ENCODE measurements at places on chromosomes 12 and 14.

GRCh38 chr12:9991876-9992275, 7.0 kb downstream of the CLEC1B start:
- DNase-seq, result no peak

GRCh38 chr12:67764946-67765619, 116.5 kb downstream of the DYRK2 start:
- DNase-seq, result no peak

GRCh38 chr12:32053881-32054624, 52.6 kb upstream of the BICD1 start:
- DNase-seq, result no peak

DNA sequence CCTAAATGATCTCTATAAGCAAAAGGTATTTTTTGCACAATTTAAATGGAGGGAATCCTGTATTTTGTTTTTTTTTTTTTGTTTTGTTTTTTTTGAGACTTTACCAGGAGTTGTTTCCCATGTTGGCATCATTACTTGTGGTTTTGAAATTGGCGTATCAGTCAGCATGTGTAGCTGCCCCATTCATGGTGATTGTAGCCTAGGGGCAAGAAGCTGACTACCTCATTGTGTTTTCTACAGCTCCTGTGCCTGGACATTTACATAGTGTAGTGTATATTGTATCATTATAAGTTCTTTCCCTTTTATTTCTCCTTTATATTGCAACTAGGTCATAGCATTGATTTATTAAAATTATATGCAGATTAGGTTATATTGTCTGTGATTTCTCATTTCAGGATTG, 24.5 kb downstream of the SAMD4A start:
- DNase-seq, result no peak

DNA sequence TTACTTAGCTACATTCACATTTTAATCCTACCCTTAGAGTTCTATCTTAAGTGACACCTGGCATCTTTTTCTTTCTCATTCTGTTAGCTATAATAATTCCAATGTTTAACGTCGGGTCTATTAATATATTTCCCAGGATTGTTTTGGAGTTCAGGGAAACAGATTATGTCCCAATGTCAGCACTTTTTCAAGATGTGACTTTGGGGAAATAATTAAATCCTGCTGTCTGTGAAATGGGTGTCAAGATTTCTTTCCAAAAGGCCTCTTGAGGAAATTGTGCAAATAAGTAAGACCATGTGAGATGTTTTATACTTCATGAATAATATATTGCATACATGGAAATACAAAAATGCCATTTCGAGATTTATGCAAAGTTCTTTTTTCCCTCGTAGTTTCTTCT, 887.6 kb upstream of the SEL1L start:
- no peak for DNase-seq

DNA sequence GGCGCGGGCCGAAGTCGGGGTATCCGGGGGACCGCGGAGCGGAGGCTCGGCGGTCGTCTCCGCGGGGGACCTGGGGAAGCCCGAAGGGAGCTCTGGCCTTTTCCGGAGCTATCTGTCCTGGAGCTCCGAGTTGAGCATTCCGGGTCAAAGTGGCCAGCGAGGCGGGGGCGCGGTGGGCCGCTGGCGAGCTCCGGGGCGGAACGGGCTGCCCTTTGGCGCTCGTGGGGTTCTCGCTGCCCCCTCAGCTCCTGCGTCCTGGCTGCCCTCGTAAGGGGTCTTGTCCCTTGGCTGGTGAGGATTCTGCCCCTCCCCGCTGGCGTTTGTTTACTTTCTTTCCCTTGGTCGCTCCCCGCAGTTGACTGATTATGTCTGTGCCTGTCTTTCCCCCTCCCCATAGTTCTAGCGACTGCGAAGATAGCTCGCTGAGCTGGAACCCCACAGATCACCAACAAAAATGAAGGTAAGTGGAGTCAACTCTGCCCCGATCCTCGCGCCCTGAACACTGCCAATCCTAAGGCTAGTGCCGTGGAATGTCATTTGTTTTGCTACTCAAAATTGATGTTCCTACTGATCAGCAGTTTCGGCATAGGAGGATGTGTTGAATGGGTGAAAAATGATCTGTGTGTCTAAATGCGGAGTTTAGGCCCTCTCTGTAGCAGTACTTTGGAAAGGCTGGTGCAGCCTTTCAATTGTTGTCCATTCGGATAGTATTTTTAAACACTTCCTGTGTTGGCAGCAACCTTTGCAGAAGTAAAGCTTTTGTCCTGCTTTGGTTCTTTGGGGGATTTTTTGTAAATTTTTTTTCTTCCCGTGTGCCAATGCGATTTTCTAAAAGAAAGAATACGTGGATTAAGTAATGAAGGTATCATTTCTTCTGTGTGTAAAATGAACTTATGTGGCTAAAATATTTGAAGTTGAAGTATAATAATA, 1.3 kb downstream of the ARID4A start:
- no peak for DNase-seq

DNA sequence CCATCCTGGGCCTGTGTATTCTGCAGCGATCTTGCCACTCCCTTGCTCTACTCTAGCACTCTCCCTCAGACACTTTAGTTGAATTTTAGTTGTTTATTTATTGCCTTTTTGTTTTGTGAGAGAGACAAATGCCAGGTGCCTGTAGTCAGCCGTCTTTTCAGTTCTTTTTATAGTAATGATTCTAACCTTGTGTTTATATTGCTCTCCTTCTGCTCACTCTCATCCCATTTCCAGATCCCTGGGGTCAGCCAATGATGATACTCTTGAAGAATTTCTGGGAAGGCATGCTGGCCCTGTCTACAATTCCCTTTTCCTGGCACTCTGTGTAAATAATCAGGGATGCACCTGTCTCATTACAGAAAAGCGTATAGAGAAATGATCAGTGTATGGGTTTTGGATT, 334.1 kb upstream of the MIS18BP1 start:
- DNase-seq, result no peak

GRCh38 chr12:32344047-32344446, 55.3 kb upstream of the FGD4 start:
- no peak for DNase-seq

DNA sequence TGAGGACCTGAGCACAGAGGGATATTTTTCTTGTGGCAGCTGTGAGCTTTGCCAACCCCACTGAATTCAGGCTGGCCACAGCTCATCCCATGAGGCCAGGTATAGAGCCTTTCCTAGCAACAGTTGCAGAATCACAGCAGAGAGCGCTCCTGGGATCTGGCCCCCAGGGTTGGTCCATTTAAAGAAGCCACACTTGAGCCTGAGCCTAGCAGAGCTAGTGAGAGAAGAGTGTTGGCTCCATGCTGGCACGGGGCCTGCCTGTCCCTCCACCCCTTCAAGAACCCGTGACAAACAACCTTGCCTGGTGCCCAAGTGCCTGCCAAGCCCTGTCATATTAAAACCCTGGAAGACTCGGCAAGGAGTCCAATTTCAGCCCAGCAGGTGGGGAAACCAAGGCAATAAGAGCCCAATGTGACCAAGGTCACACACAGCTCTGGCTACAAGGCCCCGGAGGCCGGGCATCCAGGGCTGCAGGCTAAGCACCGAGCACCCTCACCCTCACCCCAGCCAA, 91.6 kb downstream of the LRRC74A start:
- DNase-seq, result no peak
